ENCODE measurements at places on chromosomes 12 and 14. TPM values are rescaled to one million over a fixed set of nuclear protein-coding genes. Genes with fewer than 3 reads are reported as not detected.

The ITGB7 gene
- not detected for total RNA-seq

GRCh38 chr12:114678718-114679117, 5.3 kb downstream of the TBX3 start:
- no peak for DNase-seq

DNA sequence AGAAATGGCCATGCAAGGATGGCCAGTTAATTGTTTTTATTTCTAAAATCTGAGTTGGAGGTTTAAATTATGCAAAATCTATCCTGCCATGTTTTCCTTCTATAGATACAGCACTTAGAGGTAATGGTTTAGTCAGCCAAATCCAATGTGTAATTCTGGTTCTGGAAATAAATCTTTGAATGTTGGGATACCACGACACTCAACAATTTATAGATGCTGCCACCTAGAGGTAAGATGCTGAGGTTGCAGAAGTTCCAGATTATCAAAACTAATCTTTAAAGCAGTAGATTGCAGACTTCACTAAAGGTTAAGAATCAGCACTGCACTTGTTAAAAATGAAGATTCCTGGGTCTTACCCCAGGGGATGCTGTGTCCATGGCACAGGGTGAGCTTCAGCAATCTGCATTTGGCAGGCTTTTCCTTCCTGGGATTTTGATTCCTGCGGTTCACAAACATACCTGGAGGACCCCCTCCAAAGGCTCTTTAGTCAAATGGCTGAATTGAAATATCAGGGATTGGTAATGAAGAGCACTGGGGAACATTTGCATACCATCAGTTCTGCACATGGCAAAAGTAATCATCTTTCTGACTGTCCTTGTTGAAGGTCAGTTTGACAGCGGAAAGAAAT, 53.4 kb upstream of the ANO4 start:
- no peak for DNase-seq

DNA sequence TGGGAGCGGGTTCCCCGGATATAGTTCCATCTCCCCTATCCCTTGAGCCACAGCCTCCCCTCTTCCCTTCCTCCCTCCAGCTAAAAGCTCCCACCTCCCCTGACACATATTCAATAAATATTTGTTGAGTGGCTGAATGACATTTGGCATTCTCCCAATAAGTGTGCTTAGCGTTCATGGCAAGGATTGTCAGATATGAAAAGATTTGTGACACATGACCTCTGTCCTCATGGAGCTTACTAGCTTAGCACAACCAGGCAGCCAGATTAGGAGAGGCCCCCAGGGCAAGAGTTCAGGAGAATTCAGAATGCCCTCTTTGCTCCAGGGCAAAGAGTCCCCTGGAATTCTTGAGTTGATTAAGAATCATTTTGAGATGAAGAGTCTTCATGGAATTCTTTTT, 22.5 kb upstream of the SLC6A12 start:
- no peak for DNase-seq

The ZNF26 gene
- 12.9 TPM for total RNA-seq

- no peak for DNase-seq
Observed at GRCh38 chr14:58091883-58092630, 60.0 kb downstream of the ARMH4 start.

DNA sequence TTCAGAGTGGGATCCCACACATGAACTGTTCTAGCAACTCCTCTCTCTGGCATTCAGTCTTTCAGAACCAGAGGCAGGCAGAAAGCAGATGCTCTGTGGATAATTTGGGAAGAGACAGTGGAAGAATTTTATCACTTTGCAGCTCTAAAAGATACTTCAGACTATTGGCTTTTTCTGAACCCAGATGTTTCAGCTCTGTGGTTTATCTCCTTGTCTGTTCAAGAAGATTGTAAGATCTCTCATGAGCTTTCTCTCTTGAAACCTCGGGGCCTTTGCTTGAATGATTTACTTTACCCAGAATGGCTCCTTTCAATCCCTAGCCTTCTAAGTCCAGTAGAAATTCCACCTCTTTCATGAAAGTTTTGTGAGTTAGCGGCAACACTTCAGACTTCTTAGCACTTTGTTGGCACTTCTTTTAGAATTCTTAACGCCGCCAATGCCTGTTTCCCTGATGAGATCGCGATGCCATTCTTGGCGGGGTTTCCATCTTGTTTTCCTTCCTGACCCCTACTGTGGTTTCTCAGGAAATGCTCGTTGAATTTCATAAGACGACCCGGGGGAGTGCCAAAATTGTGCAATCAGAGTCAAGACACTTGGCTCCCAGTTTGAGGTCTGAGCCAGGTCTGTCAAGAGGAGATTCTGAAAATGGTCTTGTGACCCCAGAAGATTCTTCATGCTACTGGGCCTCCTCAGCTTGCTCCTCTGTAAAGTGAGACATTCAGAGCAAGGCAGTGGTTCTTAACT, 107.0 kb upstream of the PRICKLE1 start:
- DNase-seq = no peak

DNA sequence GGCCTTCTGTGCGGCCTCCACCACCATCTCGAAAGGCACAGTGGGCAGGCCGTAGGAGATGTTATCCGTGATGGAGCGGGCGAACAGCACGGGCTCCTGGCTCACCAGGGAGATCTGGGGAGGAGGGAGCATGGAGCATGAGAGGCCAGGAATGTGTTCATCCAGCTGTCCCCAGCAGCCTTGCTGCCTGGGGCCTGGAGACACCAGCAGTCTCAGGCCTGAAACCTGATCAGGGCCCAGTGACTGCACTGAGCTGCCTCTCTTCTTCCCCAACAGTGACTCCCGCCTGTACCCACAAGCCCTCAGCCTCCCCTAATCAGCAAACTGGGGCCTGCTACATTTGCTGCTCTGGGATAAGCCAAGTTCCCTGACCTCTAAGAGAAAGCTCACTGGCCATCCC, 30.9 kb downstream of the ABCB9 start:
- DNase-seq = no peak

- no peak for DNase-seq
Observed at GRCh38 chr14:68649476-68650189, 143.2 kb downstream of the ZFP36L1 start.

DNA sequence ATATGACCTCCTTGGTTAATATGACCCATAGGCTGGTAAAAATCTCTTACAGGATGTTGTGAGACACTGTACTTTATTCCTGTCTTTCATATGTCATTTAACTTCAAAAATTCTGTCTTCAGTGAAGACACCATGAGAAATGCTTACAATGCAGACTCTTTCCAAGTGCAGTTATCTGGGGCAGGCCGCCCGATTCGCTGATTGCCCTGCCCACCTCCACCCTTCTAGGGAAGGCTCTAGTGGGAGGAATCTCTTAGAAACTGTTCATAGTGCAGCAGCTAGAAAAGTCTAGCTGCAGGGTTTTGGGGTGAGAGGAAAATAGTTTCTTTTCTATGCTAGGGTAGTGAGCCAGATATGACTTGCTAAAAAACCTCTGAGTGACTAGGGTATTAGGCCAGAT, 15.0 kb upstream of the CIPC start:
- DNase-seq = no peak

DNA sequence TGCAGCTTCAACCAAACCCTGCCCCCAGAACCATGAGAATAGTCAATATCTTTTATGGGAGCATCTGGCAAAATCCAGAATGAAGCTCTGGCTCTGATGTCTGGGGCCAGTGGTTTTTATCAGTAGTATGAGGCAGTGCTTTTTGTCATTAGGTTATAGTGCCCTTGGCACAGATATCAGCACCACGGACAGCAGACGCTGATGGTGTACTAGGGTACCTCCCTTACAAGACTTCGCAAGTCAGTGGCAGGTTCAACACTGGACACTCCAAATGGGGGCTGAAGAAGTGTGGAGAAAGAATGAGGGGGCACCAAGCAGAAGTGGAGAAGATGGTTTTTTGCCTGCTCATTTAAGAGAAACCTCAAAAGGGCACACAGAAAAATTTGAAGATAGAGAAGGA, 68.2 kb upstream of the E2F7 start:
- peak; percentile 66 for DNase-seq

The P2RX7 gene
- total RNA-seq = 0.12 TPM

DNA sequence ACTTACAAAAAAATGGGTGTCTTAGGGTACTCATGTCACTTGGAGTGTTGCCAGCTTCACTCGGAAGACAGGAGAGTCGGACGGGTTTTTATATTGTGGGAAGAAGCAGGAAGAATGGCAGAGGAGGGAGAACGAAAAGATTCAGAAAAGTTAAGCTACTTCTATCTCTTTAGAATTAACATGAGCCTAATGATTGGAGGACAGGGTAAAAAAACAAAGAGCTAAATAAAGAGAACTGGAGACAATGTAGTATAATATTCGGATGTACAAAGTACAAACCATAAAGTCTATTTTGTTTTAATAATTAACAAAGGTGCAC, 43.9 kb downstream of the EFCAB11 start:
- no peak for DNase-seq

The CLBA1 gene
- total RNA-seq = 12.2 TPM

- DNase-seq = no peak
Observed at GRCh38 chr14:63510538-63510937, 32.6 kb downstream of the PPP2R5E start.

- DNase-seq = no peak
Observed at GRCh38 chr12:5489760-5490406, 58.0 kb downstream of the NTF3 start.

The B3GNT4 gene
- total RNA-seq = 0.19 TPM

- DNase-seq = no peak
Observed at GRCh38 chr12:10215436-10215835, 2.8 kb downstream of the GABARAPL1 start.

GRCh38 chr12:28223025-28223554, 32.8 kb downstream of the CCDC91 start:
- no peak for DNase-seq

DNA sequence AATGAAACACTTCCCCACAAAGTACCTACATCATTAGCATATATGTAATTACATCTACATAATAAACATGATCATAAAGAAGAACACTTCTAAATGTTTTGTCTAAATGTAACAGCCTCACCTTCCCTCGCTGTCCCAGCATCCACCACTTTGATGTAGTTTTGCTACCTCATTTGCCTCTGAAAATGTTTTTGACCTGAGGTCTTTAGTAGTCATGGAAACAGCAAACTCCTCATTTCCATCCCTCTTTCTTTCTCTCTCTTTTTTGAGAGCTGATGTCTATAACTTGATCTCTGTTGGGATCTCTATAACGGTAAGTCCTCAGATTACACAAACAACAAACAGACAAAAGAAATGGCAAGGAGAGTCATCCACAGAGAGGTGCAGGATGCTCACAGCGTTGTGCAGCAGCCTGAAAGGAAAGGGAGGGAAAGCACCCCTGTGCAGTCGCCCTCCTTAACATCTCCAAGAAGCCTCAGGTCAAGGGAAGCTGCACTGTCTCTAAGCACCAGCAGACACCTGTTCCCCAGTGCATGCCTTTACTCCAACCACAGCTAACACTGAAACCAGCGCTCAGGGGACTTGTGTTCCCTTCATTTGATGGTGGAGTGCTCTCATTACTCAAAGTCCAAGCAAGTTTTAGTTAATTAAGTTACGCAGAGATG, 268.7 kb downstream of the TMEM132D start:
- DNase-seq = no peak

DNA sequence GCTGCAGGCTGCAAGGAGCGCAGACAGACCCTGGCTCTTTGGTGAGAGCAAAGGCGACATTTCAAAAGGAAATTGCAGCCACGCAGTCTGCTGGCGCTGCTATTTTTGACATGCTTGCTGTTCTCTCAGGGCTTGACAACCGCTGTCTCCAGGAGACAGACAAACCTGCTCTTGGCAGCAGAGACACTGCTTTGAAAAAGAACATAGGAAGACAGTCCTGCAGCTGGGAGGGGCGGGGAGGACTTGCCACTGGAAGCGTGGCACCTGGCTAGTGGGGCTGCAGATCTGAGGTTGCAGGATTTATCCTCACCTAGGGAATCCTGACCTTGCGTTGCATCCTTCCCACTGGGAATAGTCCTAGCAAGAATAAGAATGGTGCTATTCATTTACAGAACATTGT, 91.8 kb upstream of the KCNA1 start:
- DNase-seq = no peak

The PRH2 gene
- not detected for total RNA-seq

DNA sequence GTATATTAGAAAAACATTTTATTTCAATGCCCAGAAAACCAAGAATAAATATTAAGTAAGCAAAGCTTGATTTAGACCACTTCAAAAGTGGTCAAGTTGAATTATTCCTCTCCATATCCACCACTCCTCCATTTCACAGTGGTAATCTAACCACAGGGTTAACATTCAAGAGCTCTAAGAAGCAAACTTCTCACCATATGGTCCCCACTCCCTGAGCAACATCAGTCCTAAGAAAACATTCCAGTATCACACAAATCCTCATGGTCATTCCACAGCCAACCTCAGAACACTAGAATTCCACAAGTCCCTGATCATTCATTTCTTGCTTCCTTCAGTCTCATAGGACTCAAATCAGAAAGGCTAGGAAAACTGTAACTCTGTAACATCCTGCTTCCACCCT, 47.9 kb downstream of the ST8SIA1 start:
- no peak for DNase-seq

Data from neural crest cell (in vitro differentiated cells).